ENCODE measurements at places on chromosomes 13 and 19.

DNA sequence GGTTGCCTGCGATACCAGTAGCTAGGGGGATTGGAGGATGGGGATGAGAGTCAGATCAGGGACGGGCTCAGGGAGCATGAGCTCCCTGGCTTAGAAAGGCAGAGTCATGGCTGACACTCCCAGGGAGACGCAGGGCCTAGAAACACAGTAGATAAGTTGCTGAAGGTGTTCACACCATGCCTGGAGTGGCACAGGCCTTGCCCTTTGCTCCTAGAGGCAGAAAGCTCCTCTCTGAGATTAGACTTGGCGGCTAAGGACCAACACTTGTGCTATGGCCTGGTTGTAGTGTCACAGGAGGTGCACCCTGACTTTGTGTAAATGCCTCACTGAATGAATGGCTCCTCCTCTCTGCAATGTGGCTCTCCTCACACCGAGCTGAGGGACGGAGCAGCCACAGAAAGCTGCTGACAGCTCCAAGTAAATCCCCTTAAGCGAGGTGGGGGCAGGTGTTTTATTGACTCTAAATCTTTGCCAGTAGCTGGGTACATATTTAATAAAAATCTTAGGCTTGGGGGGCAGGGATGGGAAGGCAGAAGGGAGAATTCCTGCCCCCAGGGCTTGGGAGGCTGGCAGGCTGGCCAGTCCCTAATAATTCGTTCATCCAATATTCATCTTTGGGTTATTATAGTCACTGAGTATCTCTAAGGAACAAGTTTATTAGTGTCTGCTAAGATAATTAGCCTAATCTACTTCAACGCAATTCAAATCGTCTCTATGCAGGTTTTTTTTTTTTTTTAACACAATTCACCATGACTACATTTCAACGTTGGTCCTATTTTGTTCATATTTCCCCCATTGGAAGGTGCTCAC lies 54.9 kb downstream of the SIAH3 start:
- no peak for DNase-seq

- no peak for DNase-seq
Measured at GRCh38 chr13:24087605-24088225, 72.8 kb upstream of the SPATA13 start.

- DNase-seq = peak; percentile 87
Measured at GRCh38 chr19:35144600-35145436, 1.8 kb downstream of the FXYD7 start.

DNA sequence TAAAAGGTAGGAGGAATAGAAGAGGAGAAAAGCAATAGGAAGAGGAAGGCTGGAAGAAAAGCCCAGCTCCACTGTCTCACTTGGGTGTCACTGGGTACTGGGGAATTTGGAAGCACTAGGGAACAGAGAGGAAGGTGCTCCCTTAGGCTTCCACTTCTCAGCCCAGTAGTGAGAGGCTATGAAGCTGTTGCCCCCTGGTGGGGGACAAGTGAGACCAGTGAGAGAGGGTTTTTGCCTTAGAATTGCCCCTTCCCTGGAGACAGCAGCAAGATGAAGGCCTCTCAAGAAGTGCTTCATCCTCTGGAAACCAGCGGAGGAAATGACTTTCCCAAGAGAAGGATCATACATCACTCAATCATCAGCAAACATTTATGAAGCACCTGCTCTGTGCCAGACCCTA lies 4.7 kb upstream of the ZNF606 start:
- DNase-seq = peak; percentile 49

DNA sequence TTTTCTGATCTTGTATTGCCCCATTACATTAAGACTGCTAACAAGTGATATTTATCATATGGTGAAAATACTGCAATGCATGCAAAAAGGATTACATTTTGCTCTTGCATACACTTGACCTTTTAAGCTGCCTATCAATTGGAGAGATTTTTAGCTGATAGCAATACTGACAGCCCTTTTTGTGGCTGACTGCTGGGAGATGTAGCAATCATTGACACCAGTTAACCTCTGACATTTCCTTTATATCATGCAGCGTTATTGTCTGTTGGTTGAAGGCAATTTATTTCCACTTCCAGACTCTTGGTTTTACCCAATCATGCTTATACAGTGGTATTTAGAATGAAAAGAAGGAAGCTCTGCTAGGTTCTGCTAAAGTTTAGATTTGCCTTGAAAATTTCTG lies 364.0 kb downstream of the LMO7 start:
- no peak for DNase-seq

All from H9 (cell line).